Endothelial cell (in vitro differentiated cells): ENCODE measurements at places on chromosomes 3 and 15. TPM values are rescaled to one million over a fixed set of nuclear protein-coding genes. Genes with fewer than 3 reads are reported as not detected.
A peak's percentile ranks its signal among the peaks of the same experiment; 100 is the strongest.

The LINGO1 gene
- total RNA-seq: 18.8 TPM

DNA sequence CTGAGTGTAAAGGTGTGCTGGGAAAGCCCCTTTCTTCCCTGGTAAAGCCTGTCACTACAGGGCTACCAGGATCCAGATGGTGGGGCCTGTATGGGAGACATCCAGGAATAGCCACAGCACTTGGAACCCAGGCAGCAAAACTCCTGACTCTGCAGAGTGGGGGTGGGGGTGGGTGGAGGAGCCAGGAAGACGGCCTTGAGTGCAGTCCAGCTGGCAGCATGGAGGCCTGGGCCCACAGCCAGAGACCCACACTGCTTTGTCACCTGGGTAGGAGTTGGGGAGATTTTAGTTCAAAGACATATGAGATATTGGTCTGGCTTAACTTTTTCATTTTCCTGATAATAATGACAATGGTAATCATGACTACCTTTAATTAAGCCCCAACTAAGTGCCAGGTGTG is 116.7 kb upstream of the MRPS22 start:
- no peak for DNase-seq

The GDPGP1 gene
- total RNA-seq: 7.7 TPM

The SLC22A13 gene
- total RNA-seq: 0.21 TPM

- DNase-seq: no peak
These were observed 111.4 kb downstream of the PGPEP1L start for GRCh38 chr15:98896002-98896721.

DNA sequence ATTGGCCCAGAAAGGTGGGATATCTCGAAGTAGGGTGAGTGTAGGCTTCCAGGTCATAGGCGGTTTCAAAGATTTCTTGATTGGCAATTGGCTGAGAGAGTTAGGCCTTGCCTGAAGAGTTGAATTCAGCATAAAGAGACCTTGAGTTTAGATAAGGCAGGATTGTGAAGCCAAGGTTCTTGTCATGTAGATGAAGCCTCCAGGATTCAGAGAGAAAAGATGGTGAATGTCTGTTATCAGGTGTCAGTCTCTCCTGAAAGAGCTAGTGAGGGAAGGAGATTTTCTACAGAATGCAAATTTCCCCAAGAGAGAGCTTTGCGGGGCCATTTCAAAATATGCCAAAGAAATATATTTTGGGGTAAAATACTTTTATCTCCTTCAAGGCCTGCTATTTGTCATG is 217.0 kb upstream of the TLE3 start:
- no peak for DNase-seq

GRCh38 chr3:39193391-39193790 is 996 bp upstream of the XIRP1 start:
- DNase-seq: no peak

GRCh38 chr3:72128921-72129320 is 344.0 kb upstream of the PROK2 start:
- DNase-seq: no peak

GRCh38 chr3:189304465-189305351 is 132.9 kb downstream of the TPRG1 start:
- no peak for DNase-seq

The RARB gene
- not detected for total RNA-seq

- DNase-seq: no peak
These were observed 463.6 kb upstream of the KCNMB2 start for GRCh38 chr3:178072391-178073305.

- no peak for DNase-seq
These were observed 44.5 kb upstream of the SEC22A start for GRCh38 chr3:123157209-123157597.

The ZNF717 gene
- total RNA-seq: 5.3 TPM

- no peak for DNase-seq
These were observed 104.9 kb upstream of the NEDD4 start for GRCh38 chr15:56098195-56098863.

The ZBED2 gene
- not detected for total RNA-seq

The TIPARP gene
- 8.9 TPM for total RNA-seq

GRCh38 chr15:78035321-78035751 is 42.2 kb downstream of the TBC1D2B start:
- no peak for DNase-seq

GRCh38 chr3:49805897-49806701 is 3.0 kb downstream of the INKA1 start:
- DNase-seq: peak; percentile 80

GRCh38 chr15:91861223-91861622 is 7.7 kb downstream of the SLCO3A1 start:
- no peak for DNase-seq

The SH3GL3 gene
- 9.4 TPM for total RNA-seq

DNA sequence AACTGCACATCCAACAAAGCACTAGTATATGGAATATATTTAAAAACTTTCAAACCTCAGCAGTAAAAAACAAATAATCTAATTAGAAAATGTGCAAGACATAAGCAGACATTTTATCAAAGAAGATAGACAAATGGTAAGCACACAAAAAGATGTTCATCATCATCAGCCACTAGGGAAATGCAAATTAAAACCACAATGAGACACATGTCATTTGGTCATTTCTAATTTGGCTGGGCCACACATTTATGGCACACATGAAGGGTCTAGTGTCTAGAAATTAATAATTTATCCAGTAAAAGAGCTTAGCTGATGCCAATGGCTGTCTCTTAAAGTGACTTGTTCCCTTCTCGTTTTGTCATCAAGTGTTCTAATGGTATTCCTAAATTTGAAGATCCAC is 45.8 kb downstream of the ARHGAP31 start:
- no peak for DNase-seq

DNA sequence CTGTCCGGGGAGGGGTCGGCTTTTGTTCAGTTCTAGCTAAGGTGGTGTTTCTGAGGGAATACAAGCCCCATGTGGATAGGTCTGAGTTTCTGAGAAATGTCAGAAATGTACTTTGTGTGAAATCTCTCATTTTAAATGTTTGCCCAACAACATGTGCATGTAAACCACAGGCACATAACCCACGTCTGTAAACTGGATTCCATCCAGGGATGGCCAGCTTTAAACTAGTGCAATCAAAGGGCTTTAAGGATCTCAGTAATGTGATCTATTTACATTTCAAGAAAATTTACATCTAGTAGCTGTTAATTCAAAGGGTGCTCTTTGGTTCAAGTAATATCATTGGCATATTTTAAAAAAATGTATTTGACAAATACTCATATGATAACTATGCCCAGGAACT is 52.0 kb downstream of the POLR2M start:
- no peak for DNase-seq

The NRG4 gene
- total RNA-seq: 2.7 TPM

- no peak for DNase-seq
These were observed 24.7 kb downstream of the GOLGA6L2 start for GRCh38 chr15:23422099-23422945.

DNA sequence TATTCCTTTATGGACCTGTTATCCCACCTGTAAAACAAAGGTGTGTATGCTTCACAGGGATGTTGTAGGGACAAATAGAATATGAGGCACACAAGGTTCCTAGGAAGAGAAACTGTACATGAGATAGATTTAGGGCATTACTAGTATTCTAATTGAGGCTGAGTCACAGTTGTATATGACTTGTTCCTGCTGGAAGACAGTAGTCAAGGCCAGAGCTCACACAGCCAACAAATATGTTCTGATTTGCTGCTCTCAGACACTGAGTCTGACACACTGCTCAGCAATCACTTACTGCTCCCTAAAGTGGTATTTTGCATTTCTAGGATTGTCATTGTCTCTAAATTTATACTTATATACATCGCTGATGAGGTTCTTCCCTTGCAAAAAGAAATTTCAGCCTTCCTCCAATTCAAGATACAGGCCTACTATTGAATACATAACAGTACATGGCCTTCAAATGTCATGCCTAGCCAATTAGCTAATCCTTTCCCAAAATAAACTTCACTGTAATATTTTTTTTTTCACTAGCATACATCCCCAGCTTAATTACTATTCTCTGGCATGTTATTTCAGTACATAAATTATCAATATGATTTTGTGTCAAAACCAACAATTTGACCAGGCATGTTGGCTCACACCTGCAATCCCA is 69.8 kb downstream of the TIGIT start:
- DNase-seq: no peak

The HTR3E gene
- not detected for total RNA-seq

The PRTG gene
- total RNA-seq: 165 TPM

DNA sequence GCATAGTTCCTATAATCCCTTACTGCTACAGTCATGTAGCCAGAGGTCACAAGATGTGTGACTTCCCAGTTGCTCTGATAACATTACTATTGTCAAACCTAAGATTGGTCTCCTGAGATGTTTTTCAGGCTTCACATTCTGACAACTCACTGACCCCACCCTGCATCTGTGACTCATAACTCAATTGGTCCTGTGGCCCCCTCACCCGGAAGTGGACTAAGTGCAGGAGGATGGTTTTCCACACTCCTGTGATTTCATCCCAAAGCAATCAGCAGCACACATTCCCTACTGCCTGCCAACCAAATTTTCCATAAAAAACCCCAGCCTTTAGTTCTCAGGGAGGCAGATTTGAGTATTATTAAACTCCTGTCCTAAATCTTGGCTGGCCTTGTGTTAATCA is 564.9 kb upstream of the ZNF385D start:
- no peak for DNase-seq

DNA sequence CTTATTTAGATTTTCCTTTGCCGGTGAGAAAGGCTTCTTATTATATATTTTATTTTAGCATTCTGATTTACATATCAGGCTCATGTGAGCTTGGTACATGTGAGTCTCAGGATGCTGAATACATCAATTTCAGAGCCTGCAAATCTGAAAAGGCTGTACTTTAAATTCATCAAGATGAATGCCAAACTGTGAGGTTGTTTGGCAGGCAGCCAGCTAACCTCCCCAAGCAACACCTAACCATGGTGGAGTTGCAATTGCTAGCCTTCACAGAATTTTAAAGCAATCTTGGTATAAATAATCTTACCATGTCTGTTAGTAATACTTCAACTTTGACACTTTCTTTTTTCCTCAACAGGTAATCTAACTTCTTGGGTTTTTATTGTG is 252.5 kb downstream of the CDIN1 start:
- DNase-seq: no peak

- DNase-seq: no peak
These were observed 183.7 kb upstream of the LRRN1 start for GRCh38 chr3:3615533-3615932.

- DNase-seq: no peak
These were observed 9.6 kb upstream of the LAMP3 start for GRCh38 chr3:183172051-183172639.

DNA sequence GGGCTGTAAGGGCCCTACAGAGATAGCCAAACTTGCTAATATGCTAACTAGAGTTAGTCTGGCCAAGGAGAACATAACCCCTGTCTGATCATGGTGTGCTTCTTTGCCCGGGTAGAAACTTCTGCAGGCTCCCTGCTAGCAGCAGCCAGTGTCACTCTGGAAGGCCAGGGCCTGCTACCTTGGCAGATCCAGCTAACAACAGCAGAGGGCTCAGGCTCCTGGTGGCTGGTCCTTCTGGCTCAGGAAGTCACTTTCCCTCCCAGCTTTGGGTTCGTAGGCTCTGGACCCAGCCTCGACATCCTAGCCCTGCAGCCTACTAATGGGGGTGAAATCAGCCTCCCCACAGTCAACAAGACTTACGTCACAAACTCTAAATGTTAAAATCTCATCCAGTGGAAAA is 373.7 kb upstream of the RGMA start:
- DNase-seq: no peak

The FRMD4B gene
- total RNA-seq: 102 TPM

GRCh38 chr3:65785065-65785645 is 253.6 kb downstream of the MAGI1 start:
- peak; percentile 8 for DNase-seq

DNA sequence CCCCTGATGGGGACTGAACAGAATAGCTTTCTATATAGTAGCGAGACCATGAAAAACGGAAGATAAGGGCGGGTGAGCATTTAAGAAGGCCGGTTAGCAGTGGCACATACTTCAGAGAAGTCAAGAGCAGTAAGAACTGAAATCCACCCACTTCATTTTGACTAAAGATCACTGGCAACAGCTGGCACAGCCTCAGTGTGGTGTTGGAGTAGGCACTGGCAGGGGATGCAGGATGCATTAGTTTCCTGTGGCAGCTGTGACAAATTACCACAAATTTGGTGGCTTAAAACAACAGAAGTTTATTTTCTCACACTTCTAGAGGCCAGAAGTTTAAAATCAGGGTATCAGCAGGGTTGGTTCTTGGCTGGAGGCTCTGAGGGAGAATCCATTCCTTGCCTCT is 176.5 kb downstream of the ADAMTSL3 start:
- DNase-seq: no peak
